Nucleus accumbens (tissue), 56 donors: ENCODE measurements at places on chromosomes 7 and 10.
A peak's percentile ranks its signal among the peaks of the same experiment; 100 is the strongest.

- DNase-seq: no peak
Observed at GRCh38 chr10:69807122-69807521, 5.4 kb downstream of the COL13A1 start.

- DNase-seq: no peak
Observed at GRCh38 chr10:106547047-106547635, 617.4 kb downstream of the SORCS1 start.

DNA sequence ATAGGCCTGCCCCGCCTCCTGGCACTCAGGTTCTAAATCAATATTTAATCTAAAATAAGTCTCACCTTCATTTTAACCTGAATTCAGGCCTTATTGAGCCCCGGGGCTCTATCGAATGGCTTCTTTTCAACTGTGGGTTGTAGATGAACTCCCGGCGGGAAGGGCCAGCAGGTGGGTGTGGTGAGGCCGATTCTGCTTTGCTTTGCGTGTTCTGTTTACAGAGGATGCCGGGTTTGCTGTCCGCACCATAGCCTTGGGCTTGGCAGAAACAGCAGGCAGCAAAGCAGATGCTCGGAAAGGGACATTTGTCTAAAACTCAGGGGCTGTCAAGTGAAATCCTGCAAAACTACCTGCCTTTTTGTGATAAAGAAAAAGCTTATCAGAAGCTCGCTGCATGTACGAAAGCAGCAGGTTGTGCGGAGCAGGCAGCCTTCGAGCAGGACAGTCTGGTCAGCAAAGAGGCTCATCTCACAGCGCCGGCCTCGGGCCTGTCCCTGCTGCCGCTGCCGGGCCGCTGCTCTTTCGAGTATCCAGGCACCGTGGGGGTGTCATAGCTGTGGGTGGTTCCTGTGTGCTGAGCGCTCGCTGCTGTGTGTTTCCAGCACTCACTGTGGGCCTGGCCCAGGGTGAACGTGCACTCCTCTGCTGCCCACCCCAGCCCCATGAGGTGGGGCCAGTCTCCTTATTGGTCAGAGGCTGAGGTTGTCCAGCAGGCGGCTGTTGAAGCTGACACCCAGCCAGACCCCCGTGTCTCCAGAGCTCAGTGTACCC lies 434.8 kb upstream of the FOXK1 start:
- no peak for DNase-seq

DNA sequence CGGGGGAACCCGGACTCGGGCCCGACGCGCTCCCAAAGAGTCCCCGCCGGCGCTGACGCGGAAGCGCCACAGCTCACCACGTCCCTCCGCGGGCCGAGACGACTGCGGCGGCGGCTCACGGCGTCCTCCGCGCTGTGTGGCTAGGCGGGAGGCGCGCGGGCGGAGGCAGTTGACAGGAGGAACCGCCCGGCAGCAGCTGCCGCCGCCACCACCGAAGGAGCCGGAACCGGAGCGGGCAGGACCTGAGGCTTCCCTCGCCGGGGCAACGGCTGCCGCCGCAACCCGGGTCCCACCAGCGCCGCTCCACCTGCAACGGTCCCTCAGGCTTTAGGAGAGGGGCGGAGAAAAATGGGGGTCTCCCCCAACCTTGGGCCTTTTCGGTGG lies 334 bp downstream of the ZNF800 start:
- peak; percentile 50 for DNase-seq

GRCh38 chr7:140017543-140017942 lies 45.2 kb downstream of the PARP12 start:
- no peak for DNase-seq

DNA sequence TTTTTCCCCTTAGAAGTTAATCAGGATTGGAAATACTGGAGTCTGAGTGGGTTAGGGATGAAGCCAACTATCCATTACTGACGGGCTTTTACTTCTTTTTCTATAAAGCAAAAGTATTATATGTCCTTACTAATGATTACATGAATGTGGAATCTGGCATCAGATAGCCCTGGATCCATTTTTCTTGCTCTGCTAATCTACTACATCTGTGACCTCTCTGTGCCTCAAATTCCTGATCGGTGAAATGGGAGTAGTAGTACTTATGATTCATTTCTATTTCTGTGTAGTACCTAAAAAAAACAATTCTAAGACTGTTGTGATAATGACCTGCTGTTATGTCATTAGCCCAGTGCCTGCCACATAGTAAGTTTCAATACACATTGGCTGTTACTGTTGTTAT lies 621.6 kb downstream of the SORCS3 start:
- DNase-seq: no peak

GRCh38 chr7:22481726-22482125 lies 18.3 kb downstream of the STEAP1B start:
- DNase-seq: no peak

DNA sequence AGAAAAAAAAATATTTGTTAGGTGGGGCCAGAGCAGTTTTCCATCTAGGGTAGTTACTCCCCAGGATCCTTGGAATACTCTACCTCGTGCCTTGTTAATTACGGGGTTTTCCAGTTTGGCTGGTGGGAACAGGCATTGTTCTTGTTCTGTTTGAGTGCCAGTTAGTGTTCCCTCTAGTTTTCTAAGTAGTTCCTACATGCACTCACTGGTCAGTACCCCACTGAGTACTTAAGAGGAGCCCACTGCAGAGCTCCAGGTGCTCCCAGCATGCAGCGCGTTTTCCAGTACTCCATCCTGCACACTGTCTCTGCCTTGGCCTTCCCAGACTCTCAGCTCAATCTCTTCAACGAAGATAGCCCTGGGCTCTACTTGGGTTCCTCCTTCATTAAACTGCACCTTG lies 58.0 kb downstream of the AHCYL2 start:
- no peak for DNase-seq

GRCh38 chr7:38318803-38319416 lies 45.5 kb upstream of the TARP start:
- DNase-seq: no peak

GRCh38 chr10:12348870-12349628 lies at the start of gene CAMK1D:
TSS of gene CAMK1D (plus strand) at chr10:12349547.
- no peak for DNase-seq

- DNase-seq: no peak
Observed at GRCh38 chr10:89793649-89794254, 92.4 kb downstream of the KIF20B start.

DNA sequence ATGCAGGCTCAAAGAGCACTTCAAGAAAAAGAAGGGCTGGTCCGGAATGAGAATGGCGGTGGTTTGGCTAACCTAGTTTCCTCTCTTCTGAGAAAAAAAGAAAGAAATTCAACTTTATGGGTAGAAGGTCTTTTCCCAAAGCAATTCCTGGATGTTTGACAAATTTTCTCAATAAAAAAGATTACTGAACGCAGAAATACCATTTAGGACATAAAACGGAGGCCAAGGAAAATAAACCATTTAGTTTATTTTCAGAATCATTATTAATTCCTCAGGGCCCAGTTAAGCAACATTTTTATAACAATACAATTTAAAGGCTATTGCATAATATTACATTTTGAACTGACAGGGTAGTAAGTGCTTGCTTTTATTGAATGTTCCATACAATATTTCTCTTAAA lies 284.6 kb upstream of the ANKRD30A start:
- DNase-seq: no peak

- DNase-seq: no peak
Observed at GRCh38 chr7:36562121-36562520, 162.2 kb downstream of the AOAH start.

DNA sequence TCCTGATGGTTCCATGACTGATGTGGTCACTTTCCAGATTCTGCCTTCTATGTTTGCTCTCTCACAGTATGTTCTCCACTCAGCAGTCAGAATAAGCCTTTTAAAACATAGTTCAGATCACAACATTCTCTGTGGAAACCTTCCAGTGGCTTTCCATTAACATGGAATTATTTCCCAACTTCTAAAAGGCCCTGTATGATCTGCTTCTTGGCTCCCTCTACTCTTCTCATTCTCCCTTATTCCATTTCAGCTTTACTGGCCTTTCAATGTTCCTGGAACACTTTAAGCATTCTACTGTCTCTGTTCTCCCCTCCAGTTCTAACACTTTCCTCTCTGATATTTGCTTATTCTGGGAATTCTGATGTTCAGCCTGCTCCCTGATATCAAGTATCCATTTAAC lies 325.6 kb downstream of the THSD7A start:
- no peak for DNase-seq

DNA sequence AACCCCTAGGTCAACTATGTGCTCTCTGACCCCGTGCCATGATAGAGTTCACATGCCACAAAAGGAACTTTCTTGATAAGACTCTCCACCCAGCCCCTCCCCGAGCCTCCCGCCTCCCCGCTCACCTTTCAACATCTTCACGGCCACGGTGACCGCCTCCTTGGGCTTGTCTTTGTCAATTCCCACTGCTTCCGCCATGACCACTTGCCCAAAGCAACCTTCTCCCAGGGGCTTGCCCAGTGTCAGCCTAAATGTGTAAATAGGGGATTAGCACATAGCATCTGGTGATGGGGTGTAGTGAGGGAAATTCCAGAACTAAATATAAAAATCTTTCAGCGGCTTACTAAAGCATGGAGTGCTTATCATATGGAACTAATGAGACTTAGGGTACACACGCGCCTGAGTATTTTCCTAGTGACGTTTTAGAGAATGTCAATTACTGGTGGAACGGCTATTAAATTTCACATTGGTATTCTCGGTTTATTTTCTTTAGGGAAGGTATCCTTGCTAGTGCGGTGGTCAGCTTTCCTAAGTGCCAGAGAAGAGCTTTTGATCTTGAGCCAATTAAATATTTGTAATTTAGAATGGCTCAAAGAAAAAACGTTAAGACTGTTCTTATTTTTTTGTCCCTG lies 97.4 kb downstream of the FGFR2 start:
- no peak for DNase-seq

- no peak for DNase-seq
Observed at GRCh38 chr7:1743481-1744230, 73.6 kb downstream of the ELFN1 start.

- no peak for DNase-seq
Observed at GRCh38 chr10:986137-986825, 2.0 kb upstream of the GTPBP4 start.

DNA sequence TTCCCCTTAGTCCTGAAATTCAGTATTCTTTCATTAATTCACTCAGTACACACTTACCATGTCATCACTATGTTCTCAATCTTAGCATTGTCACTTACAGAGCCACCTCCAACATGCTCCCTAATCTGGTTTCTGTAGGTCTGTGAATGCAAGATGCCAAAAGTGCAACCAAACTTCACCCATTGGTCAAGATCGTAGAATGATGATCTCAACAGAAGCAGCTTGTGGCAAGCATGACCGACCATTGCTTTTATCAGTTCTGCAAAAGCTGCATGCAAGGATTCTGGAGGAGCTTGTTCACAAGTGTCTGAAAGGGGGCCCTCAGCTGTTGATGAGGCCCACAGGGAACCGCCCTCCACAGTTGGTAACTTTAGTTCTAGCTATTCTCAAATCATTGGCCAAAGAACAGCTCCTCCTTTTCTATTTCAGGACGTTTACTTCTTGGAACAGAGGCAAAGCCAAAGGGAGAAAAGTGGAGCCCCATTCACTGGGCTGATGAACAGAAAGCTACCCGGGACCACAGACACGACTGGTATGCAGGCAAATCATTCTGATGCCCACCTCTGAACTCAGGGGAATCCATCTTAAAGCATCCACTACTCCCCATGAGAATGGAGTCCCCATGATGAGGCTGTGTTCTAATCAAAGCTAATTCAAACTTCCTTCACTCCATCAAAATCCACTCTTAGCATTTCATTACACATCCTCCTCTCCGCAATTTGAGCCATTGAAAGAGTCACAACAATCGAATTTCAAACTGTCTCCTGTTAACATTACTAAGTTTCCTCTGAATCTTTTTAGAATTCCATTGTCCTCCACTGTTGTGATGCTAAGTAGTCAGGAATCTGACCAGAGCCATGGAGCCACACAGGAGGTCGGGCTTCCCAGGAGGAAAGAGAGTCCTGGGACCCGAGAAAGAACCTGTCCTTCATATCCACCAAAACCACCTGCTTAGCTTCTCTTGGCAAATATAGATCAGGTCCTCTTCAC lies 13.9 kb downstream of the GRB10 start:
- no peak for DNase-seq

DNA sequence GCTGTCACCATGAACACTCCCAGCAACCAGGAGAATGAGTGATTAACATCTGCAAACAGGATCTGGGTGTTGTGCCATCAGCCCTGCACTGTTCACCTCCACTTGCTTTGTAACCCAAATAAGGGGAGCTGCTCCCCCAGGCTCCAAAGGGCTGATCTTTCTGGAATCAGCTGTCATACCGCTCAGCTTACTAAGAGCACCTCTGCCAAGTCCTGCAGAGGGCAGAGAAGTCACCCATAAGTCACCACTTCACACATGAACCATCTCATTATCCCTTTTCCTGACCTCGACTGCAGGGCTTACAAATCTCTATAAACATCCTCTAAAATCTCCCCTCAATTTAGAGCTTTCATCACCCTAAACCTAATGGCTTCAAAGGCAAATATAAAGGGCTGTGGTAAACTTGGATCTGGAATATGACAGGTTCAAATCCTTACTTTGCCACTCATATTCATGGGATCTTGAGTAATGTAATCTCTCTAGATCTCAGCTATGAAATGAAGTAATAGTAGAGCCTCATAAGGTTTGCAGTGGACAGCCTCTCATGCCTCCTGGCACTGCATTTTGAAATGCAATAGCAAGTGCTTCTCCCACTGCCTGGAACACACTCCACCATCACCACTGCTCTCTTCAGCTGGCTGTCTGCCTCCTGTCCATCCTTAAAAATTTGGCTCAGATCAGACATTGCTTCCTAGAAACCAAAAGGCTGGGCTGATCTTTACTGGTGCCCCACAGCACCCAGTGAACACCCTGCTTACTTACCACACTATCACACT lies 38.8 kb downstream of the ERLIN1 start:
- no peak for DNase-seq

DNA sequence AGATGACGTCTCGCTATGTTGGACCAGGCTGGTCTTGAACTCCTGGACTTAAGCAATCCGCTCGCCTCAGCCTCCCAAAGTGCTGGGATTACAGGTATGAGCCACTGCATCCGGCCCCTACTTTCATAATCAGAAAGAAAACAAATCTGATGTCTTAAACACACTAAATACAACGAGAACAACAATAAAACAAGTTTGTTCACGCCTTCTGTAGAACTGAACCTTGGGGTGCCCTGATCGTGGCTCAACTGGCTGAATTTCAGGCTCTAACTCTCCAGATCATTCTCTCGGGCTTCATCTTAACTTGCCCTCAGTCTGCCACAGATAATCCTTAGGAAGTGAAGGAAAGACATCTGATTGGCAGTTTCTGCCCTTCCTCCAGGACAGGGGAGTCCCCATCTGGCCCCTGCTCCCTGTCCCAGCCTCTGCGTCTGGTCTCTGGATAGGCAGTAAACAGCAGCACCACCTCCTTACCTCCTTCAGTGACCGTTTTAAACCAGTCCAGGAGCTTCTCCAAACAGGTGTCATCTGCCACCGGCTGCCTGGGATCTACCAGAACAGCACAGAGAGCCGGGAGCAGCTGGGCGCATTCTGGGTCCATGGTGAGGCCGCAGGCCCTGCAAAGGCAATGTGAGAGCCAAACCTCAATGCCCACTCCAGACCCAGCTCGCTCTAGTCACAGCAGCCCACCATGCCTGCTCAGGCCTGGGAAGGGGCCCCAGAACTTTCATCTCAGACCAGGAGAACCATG lies 1.3 kb downstream of the BRAT1 start:
- no peak for DNase-seq

GRCh38 chr10:91156196-91156595 lies 64.3 kb upstream of the PCGF5 start:
- DNase-seq: no peak
